NCI-H1105 (cell line): ENCODE measurements at places on chromosomes 6 and 20.

DNA sequence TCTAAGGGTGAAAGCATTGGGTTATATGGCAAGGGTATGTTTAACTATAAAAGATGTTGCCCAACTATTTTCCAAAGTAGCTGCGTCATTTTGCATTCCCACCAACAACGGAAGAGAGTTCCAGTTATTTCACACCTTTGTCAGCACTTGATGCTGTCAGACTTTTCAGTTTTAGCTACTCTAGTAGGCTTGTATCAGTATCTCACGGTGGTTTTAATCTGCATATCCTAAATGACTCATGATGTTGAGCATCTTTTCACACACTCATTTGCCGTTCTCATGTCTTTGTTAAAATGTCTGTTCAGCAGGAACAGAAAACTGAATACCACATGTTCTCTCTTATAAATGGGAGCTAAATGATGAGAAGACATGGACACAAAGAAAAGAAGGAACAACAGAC, 122.3 kb downstream of the RNASET2 start:
- no peak for DNase-seq

GRCh38 chr20:8526610-8527009, 394.5 kb downstream of the PLCB1 start:
- no peak for DNase-seq

DNA sequence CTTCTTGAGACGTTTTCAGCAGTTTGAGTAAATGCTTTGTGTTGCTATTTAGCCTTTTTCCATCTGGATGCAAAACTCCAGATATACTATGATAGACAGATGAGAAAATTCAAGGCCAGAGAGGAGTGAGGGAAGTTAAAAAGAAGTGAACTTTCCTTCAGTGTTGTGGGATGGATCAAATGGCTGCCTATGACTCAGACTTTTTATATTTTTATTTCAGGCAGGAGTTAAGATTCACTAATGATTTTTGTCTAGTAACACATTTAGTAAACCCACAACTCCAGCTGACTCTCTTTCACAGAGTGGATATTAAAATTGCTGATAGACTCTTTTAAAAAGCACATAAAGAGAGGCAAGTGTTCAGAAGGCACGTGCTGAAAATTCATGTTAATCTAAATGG, 23.2 kb upstream of the PTCHD4 start:
- no peak for DNase-seq

GRCh38 chr6:130765181-130765727, 62.0 kb upstream of the SMLR1 start:
- no peak for DNase-seq

- no peak for DNase-seq
Observed at GRCh38 chr6:4920914-4921410, 82.9 kb downstream of the RPP40 start.

GRCh38 chr6:157717340-157717748, 105.7 kb upstream of the SNX9 start:
- no peak for DNase-seq

GRCh38 chr20:199996-200395, 10.5 kb upstream of the DEFB128 start:
- no peak for DNase-seq

GRCh38 chr20:59831916-59832270, 101.5 kb downstream of the SYCP2 start:
- no peak for DNase-seq

DNA sequence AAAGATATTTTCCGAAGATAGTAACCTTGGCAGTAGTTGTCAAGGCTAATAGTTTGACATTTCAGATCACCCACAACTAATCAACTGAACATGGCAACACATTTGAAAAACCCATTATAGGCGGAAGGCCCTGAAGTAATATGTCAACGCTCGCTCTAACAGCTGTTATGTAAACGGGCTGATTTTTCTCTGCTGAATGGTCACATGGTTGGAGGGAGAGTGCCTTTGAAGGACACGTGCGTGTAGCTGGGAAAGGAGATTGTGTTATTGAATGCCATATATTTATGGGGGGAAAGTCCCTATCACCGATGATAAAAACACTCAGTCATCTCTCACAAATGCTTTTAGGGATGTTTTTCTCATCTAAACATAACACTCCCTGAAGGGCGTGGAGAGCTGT, 160.0 kb upstream of the RALGAPA2 start:
- no peak for DNase-seq

- no peak for DNase-seq
Observed at GRCh38 chr6:25774120-25774715, 19.7 kb downstream of the SLC17A4 start.
